ENCODE measurements at places on chromosomes 2 and 18. TPM values are rescaled to one million over a fixed set of nuclear protein-coding genes. Genes with fewer than 3 reads are reported as not detected.
A peak's percentile ranks its signal among the peaks of the same experiment; 100 is the strongest.

DNA sequence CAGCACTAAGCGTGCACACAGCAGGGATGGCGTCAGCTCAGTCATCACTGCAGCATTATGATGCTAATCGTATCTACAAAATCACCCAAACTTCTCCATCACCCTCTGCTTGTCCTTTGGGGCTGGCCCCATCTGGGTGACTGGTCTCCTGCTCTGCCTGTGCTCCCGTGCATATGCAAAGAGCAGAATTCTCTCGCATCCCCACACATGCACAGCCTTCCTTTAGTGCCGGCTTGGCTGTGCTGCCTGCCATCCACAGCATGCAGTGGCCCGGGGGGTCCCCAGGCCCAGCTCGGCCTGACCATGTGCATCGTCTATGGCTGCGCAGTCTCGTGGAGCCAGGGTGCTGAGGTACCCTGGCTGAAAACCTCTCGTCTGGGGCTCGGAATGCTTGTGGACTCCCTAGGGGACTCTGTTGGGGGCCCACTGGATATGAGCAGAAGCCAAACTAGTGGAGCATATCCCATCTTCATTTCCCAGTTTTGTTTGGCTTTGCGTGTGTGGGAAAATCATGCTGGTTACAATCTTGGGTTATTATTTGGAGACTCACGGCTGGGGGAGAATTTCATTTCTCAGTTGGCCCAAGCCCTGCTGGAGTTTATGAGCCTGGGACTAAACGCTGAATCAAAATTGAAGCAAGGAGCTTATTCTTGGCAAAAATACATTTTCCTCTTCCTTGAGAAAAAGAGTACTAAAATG is 70.9 kb upstream of the HS6ST1 start:
- DNase-seq: no peak

GRCh38 chr2:120421830-120422175 is 75.9 kb downstream of the INHBB start:
- DNase-seq: no peak

GRCh38 chr2:86396291-86396785 is 44.8 kb upstream of the KDM3A start:
- peak; percentile 20 for DNase-seq

DNA sequence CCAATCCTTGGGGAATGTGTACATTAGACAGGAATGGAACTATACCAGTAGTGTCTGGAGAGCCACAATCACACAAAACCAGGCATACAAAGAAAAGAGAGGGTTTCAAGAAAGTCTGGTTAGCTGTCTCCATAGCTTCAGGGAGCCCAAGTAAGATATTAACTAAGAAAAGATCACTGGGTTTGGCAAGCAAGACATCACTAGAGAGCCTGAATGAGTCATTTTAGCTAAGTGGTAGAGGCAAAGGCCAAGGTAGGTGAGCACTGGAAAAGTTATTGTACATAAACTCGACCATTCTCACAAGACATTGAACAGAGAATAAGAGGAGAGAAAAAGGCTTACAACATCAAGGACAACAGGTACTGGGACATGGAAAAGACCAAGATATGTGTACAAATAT is 143.8 kb upstream of the ARL4C start:
- peak; percentile 17 for DNase-seq

DNA sequence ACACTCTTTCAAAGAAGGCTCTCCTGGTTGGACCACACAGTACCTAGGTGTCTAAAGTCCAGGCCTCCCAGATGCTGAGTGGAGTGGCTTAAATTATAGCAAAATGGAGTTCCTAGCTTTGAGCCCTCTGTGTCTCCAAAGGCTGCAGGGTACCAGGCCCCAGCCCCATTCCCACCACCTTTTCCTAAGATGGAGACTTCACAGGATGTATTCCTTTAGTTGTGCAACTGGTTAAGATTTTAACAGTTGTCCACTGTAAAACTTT is 4.9 kb downstream of the SMAD7 start:
- no peak for DNase-seq

Gene OSR1
- total RNA-seq: 12.4 TPM

Gene ZNF385B
- not detected for total RNA-seq

DNA sequence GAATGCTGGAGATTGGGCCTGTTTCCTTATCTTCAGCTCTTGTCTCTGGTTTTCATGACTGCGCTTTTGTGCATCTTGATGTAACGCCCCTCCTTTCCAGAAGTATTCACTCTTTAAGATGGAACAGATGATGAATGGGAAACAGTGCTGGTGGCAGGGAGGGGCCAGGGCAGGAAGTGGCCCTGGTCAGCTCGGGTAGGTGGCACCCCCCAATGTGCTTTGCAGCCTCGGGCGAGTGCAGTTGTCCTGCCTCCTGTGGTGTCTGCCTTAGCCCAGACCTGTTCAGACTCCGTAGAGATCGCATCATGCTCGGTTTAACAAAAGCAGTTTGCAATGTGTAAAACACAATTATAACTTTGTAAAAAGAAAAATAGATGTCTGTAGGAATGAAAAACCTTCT is 17.0 kb upstream of the MGAT4A start:
- DNase-seq: no peak

- peak; percentile 89 for DNase-seq
Measured at GRCh38 chr18:22466608-22467395, 49.1 kb upstream of the CTAGE1 start.

DNA sequence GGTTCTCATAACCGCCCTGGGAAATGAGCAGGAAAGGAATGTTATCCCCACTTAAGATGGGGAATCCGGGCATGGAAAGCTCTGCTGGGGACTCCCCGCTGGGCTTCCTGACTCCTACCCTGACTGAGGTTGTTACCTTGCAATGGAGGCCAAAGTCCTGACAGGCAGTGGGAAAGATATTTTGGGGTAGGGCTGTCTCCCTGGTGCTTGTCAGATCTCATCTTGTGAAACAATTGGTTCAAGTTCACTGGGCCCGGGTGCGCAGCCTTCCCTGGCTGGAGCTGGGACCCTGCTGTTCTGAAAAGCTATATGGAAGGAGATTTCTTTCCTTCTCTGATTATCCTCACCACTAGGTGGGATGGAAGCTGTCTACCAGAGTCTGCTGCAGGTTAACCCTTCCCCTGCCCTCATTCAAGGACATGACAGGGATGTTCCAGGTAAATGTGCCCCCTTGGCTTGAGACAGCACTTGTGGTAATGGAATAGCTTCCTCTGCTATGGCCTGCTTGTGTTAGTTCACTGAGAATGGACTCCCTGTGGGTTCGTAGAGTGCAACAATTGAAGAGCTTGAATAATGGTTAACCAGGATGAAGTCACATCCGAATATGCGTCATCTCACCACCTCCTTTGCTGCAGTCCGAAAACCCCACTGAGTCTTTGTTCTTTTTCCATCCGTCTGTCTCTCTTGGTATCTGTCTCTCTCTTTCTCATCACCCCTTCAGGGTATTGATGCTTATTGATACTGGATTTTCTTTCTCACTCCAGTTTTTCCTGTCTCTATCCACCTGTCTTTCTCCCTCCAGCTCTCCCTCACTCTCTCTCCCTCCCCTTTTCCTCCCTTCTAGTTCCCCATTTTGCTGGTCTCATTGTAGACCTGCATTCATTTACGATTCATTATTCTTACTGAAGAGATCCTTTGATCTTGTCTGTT is 67.8 kb upstream of the EPAS1 start:
- DNase-seq: peak; percentile 20

- DNase-seq: no peak
Measured at GRCh38 chr2:25805987-25806386, 72.3 kb downstream of the ASXL2 start.

GRCh38 chr2:86295066-86295465 is 42.4 kb downstream of the REEP1 start:
- no peak for DNase-seq

- no peak for DNase-seq
Measured at GRCh38 chr18:50119296-50119695, 75.7 kb downstream of the MYO5B start.

DNA sequence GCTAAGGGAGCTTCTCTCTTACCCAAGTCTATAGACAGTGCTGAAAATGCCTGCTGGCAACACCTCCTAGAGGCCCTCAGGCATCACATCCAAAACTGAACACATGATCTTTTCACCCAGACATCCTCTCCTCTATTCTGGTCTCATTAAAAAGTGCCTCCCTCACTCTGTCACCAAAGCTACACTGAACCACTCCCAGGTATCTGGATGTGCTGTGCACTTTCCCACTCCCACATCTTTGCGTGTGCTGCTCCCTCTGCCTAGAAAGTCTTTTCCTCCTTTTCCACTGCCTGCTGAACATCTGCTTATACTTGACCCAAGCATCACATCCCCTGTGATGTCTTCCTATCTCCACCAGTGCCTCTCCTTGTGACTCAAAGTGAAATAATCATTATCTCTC is 26.1 kb upstream of the STPG4 start:
- DNase-seq: no peak

DNA sequence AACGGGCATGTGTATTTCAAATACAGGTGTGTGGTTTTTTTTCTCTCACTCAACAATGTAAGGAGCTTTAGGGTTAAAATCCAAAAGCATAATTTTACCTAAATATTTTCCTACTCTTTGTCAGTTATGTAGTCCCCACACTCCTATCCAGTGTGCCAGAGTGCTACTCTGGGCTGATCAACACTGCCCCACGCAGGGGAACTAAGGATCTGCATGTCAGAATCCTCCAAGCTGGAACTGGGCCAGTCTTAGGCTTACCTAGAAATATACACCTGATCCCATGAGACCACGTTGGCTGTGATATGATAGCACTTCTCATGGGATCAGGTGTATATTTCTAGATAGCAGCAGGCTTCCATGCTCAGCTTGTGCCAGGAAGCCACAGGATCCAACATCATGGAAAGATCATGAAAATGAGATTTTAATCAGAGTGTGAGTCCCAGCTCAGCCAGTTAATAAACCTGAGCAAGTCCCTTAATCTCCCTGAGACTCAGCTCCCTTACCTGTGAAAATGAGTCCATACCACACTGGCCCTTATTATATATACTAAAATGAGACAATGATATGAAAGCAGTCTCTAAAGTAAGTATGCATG is 29.7 kb downstream of the CCDC141 start:
- no peak for DNase-seq

Gene CD226
- 1.1 TPM for total RNA-seq

DNA sequence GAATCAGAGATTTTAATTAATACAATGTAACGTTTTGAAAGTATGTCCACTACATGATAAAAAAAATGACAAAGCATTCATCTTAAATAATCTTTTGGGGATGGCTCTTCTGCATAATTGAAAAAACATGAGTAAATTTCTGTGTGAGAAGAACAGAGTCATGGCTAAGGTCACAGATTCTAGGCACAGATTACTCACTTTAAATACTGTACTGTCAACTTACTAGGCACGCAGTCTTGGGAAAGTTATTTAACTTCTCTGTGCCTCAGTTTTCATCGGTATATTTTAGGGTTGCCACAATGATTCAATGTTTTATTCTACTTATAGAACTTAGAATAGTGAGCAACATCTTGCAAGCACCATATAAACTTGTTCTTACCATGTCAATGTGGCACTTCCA is 49.2 kb downstream of the TMEFF2 start:
- no peak for DNase-seq
